ENCODE measurements at places on chromosomes 11 and 22.

- DNase-seq: no peak
Observed at GRCh38 chr11:94800414-94800813, 32.3 kb downstream of the AMOTL1 start.

- no peak for DNase-seq
Observed at GRCh38 chr11:4190098-4190497, 95.5 kb downstream of the RRM1 start.

DNA sequence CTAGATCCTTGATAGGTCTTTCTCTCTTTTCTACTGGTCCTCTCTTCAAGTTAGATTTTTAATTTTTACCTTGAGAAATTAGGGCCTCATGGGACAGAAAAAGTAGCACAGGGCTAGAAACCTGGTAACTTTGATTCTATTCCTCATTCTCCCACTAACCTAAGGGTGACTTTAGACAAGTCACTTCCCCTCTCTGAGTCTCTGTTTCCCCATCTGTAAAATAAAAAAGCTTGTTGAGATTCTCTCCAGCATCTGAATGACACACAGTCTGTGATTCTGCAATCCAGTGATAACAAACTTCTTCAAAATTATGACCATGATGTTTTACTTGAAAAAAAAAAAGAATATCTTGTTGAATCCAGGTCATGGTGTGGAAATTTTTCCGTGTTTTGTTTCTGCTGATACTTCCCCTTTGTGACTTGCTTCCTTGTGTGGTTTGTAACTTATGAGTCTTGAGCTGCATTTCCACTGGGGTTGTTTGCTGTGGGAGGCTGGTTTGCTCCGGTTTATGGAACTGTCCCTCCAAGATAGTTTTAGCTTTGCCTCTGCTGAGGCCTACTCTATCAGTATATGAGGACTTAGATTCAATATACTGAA, 9.8 kb upstream of the MPEG1 start:
- no peak for DNase-seq

GRCh38 chr11:72951193-72951592, 137.0 kb downstream of the ATG16L2 start:
- no peak for DNase-seq

- no peak for DNase-seq
Observed at GRCh38 chr11:100119176-100119575, 567.9 kb upstream of the ARHGAP42 start.

- DNase-seq: no peak
Observed at GRCh38 chr11:126519764-126520734, 164.6 kb downstream of the ST3GAL4 start.

- no peak for DNase-seq
Observed at GRCh38 chr22:49394116-49394785, 433.4 kb downstream of the BRD1 start.

DNA sequence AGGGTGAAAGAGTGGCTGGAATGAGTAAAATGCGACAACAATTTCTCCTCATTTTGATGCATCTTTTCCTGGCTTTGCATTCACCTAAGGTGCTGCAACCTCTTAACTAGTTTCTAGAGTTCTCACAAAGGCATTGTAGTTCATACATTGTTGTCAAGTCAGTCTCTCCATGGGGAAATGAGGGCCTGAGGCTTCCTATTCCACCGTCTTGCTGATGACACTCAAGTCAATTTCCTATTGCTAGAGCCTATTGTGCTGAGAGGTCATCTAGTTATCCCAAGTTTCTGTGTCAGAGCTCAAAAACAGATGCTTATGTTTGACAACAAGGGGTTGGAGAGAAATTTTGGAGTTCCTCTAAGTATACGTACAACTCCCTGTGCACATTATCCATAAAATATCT, 11.6 kb upstream of the MS4A6A start:
- no peak for DNase-seq

- DNase-seq: no peak
Observed at GRCh38 chr11:65482306-65482850, 16.5 kb upstream of the MALAT1 start.

GRCh38 chr11:35992548-35992947, 48.7 kb downstream of the LDLRAD3 start:
- DNase-seq: no peak

GRCh38 chr11:129323896-129324502, 51.6 kb upstream of the BARX2 start:
- DNase-seq: no peak

- DNase-seq: no peak
Observed at GRCh38 chr11:2814751-2815150, 70.8 kb downstream of the CDKN1C start.

- DNase-seq: no peak
Observed at GRCh38 chr11:29319210-29319609, 697.6 kb downstream of the KCNA4 start.

DNA sequence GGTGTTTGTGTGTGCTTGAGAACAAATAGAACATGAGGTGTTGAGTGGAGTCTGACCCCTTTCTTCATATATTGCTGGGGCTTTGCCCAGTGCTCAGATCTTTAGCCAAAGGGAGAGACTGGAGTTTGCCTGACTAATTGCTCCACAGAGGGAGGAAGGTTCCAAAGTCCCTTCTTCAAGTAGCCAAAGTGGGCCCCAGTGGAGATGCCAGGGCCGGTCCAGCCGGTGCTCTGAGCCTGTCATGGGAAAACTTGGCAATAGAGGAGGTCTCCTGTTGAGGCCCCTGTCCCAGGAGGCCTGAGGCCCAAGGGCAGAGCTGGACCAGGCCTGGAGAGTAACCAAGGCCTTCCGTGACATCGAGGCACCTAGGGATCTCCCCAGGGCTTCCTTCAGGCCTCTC, 112.3 kb downstream of the DSCAML1 start:
- DNase-seq: no peak

- DNase-seq: no peak
Observed at GRCh38 chr11:99316776-99317520, 296.2 kb downstream of the CNTN5 start.

GRCh38 chr11:107857550-107858216, 904 bp downstream of the SLC35F2 start:
- no peak for DNase-seq

DNA sequence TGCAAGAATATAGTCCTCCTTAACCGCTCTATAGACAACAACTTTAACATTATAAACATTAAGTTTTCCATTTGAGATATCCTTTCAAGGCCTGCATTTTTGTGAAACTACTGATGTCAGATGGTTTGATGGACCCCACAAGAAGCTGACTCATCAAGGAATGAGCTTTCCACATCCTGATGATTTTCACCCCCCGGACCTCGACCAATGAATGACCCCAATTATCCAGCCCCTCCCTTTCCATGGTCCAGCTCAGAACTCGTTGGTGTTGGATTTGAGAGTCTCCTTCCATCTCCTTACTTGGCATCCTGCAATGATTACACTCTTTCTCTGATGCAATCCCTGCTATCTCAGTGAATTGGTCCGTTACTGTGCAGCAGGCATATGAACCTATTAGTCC, 31.8 kb upstream of the GUCY1A2 start:
- no peak for DNase-seq

GRCh38 chr11:86624366-86624765, 48.0 kb downstream of the ME3 start:
- no peak for DNase-seq

DNA sequence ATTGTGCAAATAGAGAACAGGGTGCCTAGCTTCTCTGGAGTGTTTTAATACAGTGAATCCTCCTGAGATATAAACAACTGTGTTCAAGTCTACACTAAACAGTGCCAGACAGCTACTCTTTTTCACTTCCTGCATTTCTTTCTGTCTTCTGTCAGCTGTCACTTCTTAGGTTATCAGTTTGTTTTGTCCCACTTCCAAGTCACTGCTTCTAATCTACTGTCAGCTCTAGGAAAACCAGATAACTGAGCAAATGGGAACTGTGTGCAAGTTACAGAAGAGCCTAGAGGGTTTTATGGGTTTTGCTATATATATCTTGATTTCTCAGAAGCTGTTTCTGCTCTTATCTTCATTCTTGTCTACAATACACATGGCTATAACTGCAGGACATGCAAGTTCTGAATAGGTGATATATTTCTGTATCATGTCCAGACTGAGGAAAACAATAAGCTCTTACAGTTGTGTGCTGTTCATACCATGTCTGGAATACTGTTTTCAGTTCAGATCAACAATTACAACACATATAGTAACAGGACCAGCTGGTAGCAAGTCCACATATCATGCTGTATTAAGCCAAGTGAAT, 5.8 kb downstream of the PITPNB start:
- no peak for DNase-seq

DNA sequence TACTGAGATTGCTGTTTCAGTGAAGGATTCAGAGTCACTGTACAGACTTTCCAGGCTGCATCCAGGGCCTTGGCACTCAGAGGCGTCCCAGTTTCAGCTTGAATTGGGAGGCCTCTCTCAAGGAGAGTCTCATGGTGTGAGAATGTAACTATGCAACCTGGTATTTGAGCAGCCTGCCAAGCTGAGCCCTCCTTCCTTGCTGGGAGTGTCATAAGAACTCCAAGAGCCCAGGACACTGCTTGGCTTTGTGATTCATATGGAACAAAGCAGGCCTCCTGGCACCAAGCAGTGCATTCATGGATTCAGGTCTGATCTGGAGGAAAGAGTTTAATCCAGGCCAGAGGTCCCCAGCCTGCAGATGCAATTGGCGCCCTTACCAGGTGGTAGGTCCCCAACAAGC, 171.7 kb downstream of the DBX1 start:
- DNase-seq: no peak

DNA sequence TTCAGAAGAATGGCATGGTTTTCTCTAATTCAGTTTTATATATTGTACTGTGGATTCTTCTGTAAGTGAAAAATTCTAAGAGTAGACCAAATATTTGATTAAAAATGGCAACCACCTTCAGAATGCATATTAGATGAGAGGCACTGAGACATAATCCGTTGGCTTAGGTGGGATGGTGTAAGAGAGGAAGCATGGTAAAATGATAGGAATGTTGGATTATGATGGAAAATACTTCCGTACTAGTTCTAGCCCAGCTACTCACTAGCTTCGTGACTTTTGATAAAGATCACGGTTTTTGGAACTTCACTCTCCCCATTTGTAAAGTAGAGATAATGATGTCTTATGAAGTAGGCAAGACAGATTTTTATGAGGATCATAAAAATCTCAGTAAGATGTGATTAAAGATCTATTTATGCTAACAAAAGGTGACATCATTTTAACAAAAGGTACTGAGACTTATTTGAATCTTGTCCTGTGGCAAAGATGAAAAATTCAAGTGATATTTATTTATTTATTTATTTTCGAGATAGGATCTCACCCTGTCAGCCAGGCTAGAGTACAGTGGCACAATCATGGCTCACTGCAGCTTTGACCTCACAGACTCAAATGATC, 37.5 kb downstream of the UVRAG start:
- DNase-seq: no peak

GRCh38 chr11:44780940-44781631, 54.3 kb downstream of the TSPAN18 start:
- no peak for DNase-seq

GRCh38 chr11:6320411-6321155, at the start of gene CAVIN3:
TSS of gene CAVIN3 (minus strand) at chr11:6320501. CDS start at chr11:6320476, 25 bp downstream.
- DNase-seq: no peak

DNA sequence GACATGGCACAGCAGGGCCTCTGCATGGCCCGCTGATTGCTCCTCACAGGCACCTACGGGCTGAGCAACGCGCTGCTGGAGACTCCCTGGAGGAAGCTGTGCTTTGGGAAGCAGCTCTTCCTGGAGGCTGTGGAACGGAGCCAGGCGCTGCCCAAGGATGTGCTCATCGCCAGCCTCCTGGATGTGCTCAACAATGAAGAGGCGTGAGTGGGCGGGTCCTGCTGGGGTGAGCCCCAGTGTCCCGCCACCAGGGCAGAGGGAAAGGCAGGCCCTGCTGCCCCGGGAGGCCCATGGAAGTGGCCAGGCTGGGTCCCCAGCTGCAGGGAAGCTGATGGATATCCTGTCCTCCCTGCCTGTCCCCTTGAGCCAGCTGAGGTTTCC, 18.6 kb upstream of the DGCR8 start:
- DNase-seq: peak; percentile 48

DNA sequence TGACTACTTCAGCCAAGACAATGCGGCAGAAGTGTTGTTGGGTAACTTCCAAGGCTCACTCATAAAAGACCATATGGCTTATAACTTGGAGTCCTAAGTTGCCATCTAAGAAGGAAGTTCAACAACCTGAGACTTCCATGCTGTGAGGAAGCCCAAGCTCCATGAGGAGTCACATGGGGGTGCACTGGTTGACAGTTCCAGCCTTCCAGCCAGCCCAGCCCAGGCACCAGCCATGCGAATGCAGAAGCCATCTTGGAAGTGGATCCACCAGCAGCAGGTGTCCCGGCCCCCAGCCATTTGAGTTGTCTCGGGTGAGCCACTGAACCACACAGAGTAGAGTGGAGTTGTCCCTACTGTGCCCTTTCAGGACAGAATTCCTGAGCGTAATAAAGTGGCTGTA, 32.8 kb upstream of the WNT7B start:
- DNase-seq: no peak

GRCh38 chr11:62708793-62709192, 1.3 kb downstream of the GNG3 start:
- no peak for DNase-seq

GRCh38 chr11:1256257-1257045, 33.6 kb downstream of the MUC5B start:
- no peak for DNase-seq

- no peak for DNase-seq
Observed at GRCh38 chr11:4697585-4697984, at the start of gene OR51E2. TSS of gene OR51E2 (minus strand) at chr11:4697853. CDS start at chr11:4682711, 15,142 bp downstream.

GRCh38 chr11:61682093-61682732, 2.0 kb downstream of the DAGLA start:
- DNase-seq: no peak

All from ACHN (cell line).